Stimulated activated CD4-positive, alpha-beta T cell treated with anti-CD3 and anti-CD28 coated beads, TNF-alpha, amount 100 ng/mL, for 4 hours (primary cell): ENCODE measurements at places on chromosomes 3 and 15.

GRCh38 chr3:64687781-64688604, at the start of gene ADAMTS9:
Gene ADAMTS9 (minus strand): TSS chr3:64688000. CDS start chr3:64687657, 343 bp downstream.
- DNase-seq = no peak

- peak; percentile 59 for DNase-seq
Measured at GRCh38 chr15:25850154-25851111, 12.7 kb downstream of the ATP10A start.

- no peak for DNase-seq
Measured at GRCh38 chr15:94671858-94672532, 440.6 kb downstream of the MCTP2 start.

DNA sequence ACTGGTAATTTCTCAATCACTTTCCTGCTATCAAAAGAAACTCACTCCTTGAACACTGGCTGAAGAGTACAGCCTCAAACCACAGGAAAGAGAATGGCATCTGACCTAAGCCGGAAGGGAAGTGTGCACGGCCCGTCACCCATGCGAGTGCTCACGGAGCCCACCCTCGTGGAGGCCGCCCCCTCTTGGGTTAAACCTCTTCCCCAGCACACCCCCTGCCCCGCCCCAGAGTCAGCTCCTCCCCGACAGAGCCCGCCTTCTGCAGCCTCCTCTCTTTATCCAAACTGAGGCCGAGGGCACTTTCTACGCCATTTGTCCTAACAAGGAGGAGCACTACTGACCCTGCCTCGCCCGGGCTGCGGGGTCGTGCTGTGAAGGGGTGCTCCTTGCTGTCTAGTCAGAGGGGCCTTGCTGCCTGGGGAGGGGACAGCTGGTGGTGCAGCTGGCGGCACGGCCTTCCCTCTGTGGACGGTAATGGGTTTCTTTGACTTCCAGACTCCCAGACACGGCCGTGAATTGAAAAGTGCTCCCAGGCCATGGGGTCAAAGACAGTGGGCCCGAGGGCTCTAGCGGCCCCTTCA, 137.7 kb downstream of the NSMCE3 start:
- no peak for DNase-seq

DNA sequence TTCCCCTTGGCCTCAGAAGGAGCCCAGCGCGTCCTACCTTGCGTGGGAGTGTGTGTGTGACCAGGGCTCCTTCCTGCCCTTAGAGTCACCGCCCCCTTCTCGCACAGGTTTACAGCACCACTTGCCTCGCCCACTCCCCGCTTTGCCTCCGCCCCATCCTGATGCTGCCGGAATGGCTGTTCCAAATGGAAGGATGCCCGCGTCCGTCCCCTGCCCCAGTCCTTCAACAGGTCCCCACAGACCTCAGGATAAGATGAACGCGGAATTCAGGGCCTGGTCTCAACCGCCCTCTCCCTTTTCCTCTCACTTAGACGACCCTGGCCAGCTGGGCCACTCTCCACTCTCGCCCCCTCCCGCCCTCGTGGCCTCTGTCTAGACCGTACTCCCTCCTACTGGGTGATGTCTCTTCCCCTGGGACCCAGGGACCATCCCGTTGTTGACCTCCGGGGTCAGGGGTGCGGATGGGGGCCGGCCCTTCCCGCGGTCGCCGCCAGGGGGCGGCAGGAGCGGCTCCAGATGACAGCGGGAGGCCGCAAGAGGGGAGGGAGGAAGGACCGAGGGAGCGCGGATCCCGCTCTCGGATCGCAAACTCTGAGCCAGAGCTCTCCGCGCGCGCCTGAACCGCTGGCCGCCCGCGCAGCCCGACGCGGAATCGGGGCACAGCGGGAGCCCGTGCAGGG, at the start of gene THSD4:
Gene THSD4 (plus strand): TSS at position 585 of the 680 bp plus-strand sequence.
- peak; percentile 28 for DNase-seq

GRCh38 chr3:139259398-139259797, 84.4 kb upstream of the MRPS22 start:
- DNase-seq = no peak

DNA sequence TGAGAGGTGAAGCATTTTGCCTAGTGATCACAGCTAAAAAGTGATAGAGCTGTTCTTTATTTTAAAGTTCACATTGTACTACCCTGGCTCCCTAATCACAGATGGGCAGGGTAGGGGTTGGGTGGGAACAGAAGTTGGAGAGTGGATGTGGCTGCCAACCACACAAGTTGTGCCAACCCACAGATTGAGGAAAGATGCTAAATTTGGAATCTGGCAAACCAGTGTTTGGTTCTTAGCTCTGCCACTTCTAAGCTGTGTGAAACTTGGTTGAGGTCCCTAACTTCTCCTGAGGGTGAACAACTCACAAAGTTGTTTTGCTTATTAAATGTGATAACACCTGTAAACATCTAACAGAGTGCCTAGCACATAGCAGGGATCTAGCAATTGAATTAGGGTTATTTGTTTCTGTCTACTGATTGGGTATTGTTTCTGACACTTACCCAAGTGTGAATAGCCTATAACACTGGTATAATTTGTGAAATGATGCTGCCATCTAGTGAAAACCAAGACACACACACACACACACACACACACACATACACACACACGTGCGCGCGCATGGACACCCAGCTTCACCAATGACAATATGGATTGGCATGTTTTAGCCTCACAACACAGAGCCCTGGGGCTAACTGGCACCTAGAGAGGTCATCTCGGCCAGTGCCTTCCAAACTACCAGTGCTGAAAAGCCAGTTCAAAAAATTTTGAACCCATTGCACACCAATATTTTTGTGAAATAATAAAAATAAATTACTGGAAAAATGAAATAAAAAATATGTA, 25.3 kb downstream of the ADGRG7 start:
- no peak for DNase-seq

DNA sequence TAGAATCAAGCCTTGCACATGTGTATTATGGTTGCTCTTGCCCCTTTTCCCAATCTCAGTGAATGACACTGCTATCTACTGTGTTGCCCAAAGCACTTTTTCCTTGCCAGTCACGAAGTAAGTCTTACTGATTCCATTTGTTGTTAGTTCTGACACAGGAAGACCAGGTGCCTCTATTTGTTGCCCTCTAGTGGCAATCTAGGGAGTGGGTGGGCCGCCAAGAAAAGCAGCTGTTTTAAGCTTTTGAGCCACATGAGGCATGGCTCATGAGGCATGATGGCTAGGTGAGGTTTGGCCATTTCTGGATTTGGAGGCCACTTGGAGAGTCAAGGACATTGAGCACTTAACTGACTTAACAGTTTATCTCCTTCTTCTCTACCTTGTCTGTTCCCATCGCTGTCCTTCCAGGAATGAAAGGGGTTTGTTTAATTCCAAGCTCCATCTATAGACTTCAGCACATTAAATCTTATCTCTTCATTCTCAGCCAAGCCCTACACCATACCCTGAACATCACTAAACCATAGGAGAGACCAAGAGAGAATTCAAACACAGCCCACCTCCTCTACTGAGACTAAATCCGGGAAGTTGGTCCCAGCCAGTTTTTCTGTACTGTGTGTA, 103.1 kb downstream of the HCN4 start:
- peak; percentile 18 for DNase-seq

GRCh38 chr15:90367576-90367975, 15.5 kb downstream of the ZNF774 start:
- DNase-seq = no peak

- no peak for DNase-seq
Measured at GRCh38 chr3:17639765-17640164, 102.7 kb downstream of the TBC1D5 start.

GRCh38 chr15:60626669-60627068, 147.7 kb upstream of the ICE2 start:
- DNase-seq = no peak

DNA sequence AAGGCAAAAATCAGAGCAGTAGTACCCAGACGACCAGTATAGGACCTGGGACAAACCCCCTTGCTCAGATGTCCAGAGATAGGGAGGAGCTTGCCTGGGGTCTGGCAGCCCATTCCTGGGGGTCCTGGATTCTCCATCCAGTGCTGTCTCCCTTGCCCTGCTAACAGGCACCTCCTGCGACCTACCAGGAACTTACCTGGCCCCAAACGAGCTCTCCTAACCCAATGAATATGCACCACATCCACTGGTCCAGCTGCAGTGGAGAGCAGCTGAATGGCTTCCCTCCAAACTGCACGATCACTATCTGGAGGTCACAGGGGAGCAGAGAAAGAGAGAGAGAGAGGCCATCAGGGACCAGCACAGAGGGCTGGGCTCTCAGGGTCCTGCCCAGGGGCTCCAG, 19.1 kb upstream of the SEC13 start:
- DNase-seq = no peak

GRCh38 chr3:168341192-168341815, 245.6 kb upstream of the GOLIM4 start:
- no peak for DNase-seq

DNA sequence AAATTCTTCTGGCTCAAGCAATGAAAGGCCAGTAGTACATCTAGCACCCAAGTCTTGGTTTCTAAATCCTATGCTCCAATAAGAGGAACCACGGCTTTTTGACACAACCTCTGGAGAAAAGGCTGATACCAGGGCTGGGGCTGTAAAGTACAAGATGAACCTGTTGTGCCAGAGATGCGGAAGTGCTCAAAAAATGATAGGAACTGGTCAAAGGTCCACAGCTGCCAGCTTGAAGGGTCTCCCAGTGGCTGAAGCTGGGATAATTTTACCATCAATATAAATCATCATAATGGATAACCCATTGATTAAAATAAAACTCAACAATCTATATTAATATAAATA, 558 bp upstream of the NCEH1 start:
- DNase-seq = no peak

DNA sequence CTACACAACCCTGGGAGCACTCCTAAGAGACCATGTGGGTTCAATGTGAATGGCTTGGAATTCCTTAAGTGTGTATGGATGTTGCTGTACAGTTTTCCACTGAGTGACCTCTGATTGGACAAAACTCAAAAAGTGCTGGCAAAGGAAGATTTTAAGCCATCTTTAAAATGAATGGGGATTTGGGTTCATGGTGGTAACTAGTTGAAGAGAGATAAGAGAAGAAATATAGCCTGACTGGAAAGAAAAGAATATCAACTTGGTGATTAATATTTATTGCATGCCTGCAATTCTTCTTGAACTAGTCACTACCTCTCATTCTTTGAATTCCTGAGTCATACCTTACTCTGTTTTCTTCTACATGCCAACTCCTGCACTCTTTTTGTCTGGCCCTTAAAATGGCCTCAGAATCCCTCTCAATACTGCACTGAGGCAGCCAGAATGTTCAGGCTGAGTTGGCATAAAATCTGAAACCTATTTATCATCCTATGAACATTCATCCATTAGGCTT, 124.7 kb downstream of the RPL22L1 start:
- no peak for DNase-seq

GRCh38 chr3:186128158-186128557, 19.3 kb upstream of the ETV5 start:
- DNase-seq = no peak

DNA sequence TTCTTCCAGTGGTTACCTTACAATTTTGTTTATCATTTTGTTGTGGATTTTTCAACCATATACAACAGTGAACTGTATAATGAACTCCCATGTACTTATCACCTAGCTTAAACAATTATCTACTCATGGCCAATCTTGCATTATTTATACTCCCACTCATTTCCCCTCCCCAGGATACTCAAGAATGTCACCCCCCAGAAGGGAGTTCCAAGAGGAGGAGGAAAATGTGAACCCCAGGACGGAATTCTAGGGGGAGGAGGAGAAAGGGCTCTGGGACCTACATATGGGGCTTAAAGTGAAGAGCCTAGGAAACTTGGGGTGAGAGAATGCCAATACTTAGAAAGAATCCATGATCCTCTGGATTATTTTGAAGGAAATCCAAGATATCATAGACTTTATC, 59.3 kb downstream of the TSC22D2 start:
- DNase-seq = no peak

- DNase-seq = no peak
Measured at GRCh38 chr3:161409069-161409468, 37.8 kb upstream of the SPTSSB start.

- no peak for DNase-seq
Measured at GRCh38 chr15:101044625-101045235, 125.6 kb downstream of the LRRK1 start.

DNA sequence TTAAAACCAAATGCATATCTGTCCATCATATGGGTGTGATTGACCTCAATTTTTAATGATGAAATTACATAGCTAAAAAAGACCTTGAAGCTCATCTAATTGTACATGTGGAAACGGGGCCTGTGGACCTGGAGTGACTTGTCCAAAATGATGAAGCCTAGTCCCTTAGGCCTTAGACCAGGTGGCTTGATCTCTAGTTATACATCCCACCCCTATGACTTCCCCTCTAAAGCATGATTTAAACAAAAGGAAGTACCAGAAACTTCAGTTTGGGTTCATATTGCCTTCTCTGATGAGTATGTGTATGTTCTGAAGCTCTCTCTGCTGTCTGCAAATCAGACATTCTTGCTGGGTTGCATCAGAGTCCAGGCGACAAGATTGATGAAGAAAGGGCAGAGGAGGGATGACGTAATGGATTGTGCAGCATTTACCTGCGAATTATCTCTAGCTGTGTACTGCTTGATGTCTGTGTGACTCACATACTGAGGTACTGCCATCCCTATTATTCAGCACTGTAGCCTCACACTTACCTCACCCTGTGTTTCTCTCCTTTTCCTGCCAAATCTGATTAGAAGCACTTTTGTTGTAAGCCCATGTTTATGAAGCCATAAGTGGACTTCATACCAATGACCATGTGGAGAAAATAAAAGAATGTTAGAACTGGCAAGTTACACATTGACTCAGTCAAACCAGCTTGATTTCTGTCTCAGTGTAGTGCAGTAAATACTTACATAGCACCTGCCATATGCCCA, 111.5 kb downstream of the FILIP1L start:
- DNase-seq = no peak

DNA sequence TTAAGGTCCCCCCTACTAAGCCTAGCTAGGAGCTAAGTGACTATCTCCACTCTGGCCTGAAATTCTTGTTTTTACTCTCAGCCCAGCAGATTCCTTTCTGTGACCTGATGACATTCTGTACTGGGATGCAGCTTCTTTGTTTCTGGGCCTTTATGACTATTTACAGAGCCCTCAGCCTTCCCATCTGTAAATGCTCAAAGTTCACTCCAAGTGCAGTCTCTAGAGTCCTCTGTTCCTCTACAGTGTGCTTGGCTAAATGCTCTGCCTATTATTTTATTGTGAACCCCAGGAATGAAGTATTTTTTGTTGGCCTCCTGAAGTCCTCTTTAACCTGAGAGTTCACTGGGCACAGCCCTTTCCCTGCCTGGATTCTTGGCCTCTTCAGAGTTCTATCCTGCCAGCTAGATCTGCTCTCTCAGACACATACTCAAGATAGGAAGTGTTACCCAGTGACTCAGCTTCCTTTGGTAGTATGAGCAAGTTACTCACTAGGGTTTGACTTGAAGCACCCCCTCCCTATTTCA, 278.1 kb upstream of the P2RY1 start:
- DNase-seq = no peak

DNA sequence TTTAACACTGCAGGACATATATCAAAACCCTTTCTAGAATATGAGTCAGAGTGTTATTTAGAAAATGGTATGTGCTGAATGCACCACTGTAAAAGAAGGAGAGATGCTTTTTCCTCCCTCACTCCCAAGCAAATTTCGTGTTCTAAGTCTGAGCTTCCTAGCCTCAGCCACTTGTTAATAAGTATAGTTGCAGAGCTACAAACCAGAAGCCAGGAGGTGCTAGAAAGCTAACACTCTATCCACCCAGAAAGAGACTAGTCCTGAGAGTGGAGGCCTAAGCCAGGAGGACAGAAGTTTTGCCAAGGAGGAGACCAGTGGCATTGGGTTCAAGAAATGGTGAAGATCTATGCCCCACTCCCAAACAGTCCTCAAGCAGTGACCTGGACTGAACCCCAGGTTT, 40.5 kb upstream of the GYG1 start:
- DNase-seq = no peak
